ENCODE measurements at places on chromosomes 3 and 15.

DNA sequence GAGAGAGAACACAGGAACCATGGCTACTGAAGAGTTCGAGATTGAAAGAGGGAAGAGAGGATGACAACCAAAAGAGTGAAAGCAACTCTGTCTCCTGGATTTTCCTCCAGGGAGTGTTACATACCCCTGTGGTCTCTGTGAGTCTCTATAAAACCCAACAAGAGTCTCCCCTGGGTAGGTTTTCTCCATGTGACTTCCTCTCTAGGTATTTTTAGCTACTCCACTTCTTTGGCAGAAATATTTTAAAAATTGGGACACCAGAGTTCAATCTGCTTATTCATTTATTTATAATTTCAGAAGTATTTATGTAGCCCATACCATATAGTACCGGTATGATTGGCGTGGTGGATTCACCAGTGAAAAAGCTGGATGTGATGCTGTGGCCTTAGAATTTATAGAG, 671.7 kb upstream of the NR2F2 start:
- DNase-seq: no peak

DNA sequence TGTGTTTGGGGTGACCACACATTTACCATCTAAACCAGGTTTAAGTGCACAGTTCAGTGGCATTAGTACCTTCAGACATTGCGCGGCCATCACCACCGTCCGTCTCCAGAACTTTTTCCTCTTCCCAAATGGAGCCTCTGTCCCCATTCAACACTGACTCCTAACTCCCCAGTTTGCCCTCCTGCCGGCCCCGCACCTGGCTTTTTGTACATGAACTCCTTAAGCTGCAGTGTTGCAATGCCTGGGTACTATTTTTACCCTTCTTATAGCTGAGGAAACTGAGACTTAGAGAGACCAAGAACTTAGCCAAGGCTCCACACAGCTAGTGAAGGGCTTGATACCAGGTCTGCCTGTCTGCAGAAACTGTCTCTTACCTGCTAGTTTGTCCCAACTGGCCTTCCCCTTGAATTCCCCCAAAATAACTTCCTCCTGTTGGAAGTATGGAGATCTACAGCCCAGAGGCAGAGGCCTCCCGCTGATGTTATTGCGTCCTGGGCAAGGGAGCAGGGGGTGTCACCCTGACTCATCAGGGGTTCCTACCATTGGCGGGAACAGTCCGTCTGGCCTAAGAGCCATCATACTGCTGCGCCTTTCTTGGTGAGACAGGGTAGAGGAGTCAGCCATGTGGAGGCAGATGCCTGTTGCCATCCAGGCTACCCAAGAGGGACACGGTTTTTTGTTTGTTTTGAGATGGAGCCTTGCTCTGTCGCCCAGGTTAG, 65.6 kb downstream of the GRIP2 start:
- DNase-seq: no peak

- no peak for DNase-seq
These were observed 1.2 kb downstream of the LARP6 start for GRCh38 chr15:70852501-70853317.

- DNase-seq: no peak
These were observed 6.0 kb downstream of the WNT5A start for GRCh38 chr3:55480911-55481743.

GRCh38 chr3:63128380-63128779, 149.7 kb upstream of the SYNPR start:
- no peak for DNase-seq

DNA sequence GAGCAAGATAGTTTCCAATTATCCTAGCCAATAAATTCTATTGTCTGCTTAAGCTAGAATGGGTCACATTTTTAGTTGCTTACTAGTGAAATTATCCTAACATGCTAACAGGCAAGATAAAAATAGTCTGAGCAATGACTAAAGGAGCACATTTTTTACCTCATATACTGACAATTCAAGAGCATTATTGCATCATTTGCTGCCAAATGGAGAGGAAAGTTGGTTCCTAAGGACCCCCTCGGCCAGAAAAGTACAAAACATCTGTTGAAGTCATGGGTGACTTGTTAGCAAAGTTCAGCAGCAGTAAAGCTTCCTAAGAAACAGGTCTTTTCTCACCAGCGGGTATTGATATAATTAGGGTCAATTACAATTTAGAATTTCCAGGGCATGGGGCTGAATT, 1001.0 kb downstream of the FHIT start:
- no peak for DNase-seq

GRCh38 chr15:52527911-52528563, 643 bp downstream of the MYO5A start:
- peak; percentile 8 for DNase-seq

GRCh38 chr3:65572175-65572777, 466.4 kb downstream of the MAGI1 start:
- DNase-seq: no peak

DNA sequence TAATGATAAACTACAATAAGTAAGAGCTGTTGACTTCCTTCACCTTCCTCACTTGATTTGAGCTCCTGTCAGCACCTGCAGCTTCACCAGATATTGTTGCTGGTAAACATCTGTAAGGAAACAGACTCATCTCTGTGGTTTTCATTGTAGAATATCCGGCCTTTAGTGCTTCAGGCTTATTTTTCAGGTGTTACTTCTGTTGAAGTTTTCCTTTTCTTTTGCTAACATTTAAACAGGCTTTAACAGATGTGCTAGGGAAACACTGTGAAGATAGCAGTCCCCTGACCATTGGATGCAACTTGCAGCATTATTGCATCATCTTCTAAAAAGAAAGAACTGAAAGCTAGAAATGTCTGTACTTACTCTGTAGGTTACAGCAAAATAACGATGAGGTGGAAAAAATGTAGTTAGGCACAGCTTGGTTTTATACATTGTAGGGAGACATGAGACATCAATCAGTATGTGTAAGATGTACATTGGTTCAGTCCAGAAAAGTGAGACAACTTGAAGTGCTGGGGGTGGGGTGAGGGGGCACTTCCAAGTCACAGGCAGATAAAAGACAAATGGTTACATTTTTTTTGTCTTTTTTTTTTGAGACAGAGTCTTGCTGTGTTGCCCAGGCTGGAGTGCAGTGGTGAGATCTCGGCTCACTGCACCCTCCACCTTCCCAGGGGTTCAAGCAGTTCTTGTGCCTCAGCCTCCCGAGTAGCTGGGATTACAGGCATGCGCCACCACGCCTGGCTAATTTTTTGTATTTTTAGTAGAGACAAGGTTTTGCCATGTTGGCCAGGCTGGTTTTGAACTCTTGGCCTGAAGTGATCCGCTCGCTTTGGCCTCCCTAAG, 10.2 kb downstream of the EDEM1 start:
- DNase-seq: peak; percentile 41

DNA sequence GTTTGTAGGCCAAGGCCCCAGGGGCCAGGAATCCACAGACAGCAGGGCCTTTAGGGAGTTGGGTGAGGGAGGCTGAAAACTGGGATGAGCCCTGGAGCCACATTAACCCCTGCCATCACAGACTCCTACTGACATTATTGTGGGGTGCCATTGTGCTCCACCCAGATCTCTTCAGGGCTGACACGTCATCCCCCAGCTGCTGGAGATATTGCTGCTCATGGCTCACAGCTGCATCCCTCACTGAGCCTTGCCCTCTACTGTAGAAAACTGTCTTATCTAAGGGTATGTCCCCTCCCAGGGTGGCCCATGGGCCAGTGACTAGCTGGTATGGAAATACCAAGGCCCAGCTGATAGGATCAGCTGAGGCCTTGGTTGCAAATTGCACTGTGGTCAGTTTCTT, 87.3 kb upstream of the PRR23C start:
- DNase-seq: no peak

- DNase-seq: no peak
These were observed 56.1 kb downstream of the SLCO3A1 start for GRCh38 chr15:91909574-91909973.

DNA sequence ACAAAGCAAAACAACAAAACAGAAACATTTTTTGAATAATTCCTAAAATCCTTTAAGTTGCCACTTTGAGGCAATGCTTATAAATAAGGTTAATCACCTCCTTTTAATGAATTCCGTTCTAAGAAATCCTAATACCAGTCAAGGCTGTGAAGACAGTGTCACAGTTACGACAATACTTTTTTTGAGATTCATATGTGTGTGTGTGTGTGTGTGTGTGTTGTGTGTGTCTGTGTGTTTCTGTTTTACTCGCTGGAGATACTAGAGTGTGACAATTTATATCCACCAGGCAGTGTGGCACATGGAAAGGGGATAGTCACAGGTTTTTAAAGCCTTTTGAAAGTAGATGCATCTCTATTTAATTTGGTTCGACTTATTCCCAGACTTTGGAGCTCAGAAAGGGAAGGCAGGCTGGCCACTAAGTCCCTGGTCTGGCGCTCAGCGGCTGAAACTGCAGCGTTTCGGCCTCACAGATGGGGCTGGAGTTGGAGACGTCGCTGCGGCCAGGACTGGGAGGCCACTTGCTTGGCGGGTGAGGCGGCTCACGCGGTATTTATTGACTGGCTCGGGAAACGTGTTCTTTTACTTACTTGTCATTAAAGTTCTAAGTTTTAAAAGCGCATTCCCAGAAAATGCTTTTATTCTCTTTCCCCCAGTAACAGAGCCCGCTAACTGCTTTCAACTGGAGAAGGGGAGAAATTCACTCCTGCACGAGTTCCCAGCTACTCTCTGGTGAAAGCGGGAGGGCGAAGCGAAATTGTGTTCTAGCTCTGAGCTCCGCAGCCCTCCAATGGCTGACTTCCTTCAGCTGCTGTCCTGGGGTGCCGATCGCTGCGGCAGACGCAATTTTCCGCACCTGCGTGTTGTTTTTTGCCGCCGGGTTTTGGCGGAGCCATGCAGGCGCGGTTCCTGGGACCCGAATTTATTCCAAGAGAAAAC, 13.7 kb downstream of the ZIC1 start:
- DNase-seq: no peak

DNA sequence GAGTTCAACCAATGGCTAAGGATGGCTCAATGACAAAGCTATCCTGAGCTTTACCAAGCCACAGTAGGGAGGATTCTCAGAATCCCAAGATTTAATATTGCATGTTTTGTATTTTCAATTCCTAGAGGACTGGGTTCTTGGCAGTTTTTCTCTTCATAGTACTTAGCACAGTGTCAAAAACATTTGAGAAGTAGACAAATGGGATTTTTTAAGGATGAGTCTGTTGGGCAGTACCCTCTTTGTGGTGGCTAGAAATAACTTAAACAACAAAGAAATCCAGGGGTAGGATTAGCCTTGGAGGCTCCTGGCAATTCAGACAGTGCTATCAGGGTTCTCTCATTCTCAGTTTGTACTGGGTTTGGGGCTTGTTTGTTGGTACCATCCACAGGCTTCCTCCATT, 212.8 kb upstream of the RORA start:
- no peak for DNase-seq

DNA sequence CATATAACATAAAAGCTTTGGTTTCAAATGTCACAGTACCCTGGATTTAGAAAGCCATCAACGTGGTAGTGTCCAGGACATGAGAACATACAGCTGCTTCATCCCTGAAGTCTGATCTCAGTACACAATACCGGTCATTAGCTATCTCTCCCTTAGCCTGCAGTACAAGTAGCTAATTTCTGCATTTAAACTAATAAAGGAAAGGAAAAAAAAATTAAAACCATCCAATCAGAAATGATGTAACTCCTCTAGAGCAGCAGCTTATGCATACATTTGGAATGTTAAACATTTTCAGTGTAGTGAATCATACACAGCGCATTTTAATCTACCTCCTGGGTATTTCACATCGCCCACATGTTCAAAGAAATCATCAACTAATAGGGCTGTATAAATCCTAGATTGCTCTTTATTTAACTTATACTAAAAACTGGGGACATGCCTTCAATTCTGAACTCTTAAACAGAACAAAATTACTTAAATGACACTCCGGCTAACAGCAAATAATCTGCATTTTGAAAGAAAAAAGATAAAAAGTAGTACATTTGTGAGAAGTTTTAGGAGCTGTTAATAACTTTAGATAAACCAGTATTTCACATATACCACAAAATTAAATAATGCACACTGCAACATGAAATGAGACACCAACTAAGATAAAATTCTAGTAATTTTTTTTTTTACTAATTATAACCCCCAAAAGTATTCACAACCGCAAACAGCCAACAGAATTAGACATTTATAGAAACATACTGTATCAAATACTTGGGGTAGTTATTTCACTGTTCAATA, 3.7 kb downstream of the IGF2BP2 start:
- DNase-seq: no peak

DNA sequence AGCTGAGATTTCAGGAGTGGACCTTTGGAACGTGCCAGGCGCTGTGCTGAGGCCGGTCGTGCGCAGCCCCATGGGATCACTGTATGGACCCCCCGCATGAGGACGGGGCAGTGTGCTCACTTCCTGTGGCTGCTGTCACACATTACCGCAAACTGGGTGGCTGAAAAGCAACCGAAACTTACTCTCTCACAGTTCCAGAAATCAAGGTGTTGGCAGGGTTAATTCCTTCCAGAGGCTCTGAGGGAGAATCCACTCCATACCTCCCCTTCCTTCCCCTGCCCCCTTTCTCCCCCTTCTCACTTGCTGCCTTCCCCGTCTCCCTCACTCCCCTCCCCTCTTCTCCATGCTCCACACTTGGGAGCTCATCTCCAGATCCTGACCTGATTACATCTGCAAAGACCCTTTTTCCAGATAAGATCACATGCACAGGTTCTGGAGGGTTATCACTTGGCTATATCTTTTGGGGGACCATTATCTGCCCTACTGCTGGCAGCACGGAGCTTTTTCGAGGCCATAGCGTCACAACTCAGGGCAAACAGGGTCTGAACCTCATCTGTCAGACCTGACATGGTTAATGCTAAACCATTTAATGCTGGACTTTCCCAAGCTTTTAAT, 41.2 kb downstream of the KLF13 start:
- DNase-seq: no peak

- DNase-seq: no peak
These were observed 138.8 kb downstream of the CACNA2D3 start for GRCh38 chr3:54261141-54261540.

GRCh38 chr3:130442284-130442683, 74.7 kb upstream of the COL6A6 start:
- no peak for DNase-seq

DNA sequence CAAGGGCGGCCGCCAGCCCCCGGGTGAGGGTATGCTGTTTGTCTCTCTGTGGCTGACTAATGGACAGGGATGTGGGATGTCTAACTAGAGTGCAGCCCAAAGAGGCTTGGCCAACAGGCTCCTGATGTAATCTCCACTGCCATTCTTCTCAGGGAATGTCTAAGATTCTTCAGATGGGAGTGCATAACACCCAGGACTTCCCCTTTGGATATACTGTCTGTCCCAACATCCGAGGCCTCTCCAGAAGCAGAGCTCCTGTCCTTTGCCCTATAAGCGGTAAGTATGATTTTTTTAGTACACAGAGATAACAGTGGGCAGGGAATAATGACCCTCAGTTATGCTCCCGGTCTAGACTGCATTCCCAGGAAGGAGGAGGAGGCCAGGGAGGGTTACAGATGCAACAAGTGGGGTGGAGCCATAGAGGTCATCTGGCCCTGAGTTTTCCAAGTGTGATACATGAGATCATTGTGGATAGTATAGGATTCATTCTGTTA, 62.5 kb upstream of the SLCO2A1 start:
- DNase-seq: no peak

DNA sequence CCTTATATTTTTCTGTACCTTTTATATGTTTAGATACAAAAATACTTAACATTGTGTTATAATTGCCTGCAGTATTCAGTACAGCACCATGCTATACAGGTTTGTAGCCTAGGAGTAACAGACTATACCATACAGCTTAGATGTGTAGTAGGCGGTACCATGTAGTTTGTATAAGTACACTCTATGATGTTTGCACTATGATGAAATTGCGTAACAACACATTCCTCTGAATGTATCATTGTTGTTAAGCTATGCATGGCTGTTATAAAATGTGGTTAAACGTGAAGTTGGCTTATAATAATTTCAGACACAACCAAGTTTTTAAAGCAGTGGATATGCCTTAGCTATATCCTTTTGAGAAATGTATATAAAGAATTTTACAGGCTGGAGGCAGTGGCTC, 328.3 kb downstream of the PLCL2 start:
- no peak for DNase-seq

All from T-helper 1 cell (primary cell).